ENCODE measurements at places on chromosomes 6 and 20.

DNA sequence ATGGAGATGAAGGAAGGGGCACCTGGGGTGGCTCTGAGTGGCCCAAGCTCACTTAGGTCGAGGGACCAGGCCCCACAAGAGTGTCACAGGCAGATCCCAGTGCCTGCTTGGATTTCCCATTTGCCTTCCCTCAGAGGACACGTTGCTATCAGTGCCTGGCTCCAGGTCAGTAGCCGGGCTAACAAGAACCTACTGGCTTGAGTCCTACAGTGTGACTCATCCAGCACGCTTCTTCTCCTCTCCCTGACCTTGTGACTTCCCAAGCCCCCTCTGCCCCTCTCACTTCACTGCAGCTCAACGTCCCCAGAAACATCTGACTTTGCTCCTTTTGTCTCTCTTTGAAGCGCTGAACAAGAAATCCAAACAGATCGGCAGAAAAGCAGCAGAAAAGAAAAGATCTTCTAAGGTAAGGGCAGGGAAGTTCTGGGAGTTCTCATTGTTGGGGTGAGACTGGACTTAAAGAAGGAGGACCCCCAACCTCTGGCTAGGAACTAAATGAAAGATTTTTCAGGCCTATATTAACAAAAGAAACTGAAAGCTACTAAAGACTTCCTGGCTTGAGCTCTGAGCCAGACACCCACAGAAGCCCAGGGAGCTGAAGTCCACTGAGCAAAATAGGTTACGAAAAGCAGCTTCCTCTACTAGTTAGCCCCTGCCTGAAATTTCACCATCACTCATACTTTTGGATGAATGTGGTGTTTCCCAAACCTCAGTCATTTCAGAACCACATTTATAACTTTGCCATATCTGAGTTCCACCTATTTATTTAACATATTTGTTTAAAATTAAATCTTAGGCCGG is 21.5 kb downstream of the ASIP start:
- DNase-seq = no peak

DNA sequence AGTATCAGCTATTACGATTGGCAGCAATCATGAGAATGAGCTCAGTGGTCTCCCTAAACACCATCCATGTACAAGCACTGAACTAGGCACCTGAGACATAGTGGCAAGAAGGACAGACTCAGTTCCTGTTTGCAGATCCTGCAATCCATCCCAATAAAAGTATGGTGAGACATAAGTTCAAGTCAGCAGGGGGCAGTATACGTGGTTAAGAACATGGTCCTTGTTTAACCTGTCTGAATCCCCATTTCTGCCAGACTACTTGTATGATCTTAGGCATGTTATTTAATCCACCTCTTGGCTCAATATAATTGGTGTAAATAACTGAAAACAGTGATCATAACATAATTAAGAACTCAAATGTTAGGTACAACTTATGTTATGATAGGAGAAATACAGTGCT is 33.2 kb upstream of the PNISR start:
- no peak for DNase-seq

GRCh38 chr6:16187176-16187575 is 51.2 kb upstream of the GMPR start:
- no peak for DNase-seq

- no peak for DNase-seq
These were observed 36.5 kb downstream of the KCTD20 start for GRCh38 chr6:36479256-36479655.

- no peak for DNase-seq
These were observed 16.3 kb downstream of the CENPQ start for GRCh38 chr6:49479308-49479970.

- DNase-seq = no peak
These were observed 113.5 kb downstream of the CDYL start for GRCh38 chr6:4889701-4890100.

- no peak for DNase-seq
These were observed 329.8 kb downstream of the KIF16B start for GRCh38 chr20:16243470-16243869.

- no peak for DNase-seq
These were observed 243.0 kb downstream of the ATXN1 start for GRCh38 chr6:16518265-16518664.

DNA sequence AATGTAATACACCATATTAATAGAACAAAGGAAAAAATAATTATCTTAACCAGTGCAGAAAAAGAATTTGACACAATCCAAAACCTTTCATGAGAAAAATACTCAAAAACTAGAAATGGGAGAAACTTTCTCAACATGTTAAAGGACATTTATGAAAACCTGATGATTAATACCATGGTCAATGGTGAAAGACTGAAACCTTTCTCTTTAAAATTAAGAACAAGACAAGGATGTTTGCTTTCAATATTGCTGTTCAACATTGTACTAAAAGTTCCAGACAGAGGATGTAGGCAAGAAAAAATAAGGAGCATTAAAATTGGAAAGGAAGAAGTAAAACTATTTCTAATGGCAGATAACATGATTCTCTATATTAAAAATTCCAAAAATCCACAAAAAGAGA is 981.3 kb upstream of the FLRT3 start:
- no peak for DNase-seq

All from T follicular helper cell (primary cell).